ENCODE measurements at places on chromosomes 1 and 21.

DNA sequence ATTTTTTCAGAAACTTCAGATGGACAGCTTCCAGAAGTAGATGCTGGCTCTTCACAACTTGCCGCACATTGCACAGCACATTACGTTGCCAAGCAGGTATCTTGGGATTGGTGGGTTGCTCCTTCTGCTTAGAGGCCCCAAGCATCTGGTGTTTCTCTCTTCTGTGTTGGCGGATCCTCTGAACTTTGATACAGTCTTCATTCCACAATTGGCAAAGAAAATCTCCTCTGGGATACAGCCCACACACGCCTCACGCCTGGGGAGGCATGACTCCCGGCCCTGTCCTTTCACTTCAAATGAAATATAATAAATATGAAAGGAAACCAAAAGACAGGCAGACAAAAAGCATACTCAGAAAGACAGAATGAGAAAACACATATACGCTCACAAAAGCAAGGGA lies 72.3 kb upstream of the PPP2R5A start:
- no peak for DNase-seq

- no peak for DNase-seq
These were observed 3.4 kb downstream of the SEMA6C start for GRCh38 chr1:151143057-151143435.

DNA sequence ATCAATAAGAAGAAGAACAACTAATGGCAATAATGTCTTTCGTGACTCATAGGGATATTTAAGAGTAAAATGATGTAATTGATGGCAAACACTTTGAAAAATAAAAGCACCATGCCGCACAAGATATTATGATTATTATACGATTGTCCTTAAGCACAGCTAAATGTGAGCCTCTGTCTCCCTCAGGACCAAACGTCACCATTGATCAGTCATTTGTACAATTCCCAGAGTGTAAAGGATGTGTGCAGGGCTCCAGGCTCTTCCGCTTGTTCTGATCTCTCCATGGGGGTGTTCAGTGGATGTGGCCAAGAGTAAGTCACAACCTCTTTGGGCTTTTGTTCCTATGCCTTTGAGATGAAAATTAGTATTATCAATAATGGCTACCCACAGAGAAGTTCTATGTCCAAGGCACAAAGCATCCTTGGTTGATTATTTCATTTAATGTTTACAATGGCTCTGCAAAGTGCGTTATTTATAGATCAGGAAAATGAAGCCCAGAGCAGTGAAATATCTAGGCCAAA lies 17.7 kb upstream of the C1orf87 start:
- no peak for DNase-seq

- DNase-seq: peak; percentile 93
These were observed 208.3 kb upstream of the RUNX1 start for GRCh38 chr21:35257413-35257812.

DNA sequence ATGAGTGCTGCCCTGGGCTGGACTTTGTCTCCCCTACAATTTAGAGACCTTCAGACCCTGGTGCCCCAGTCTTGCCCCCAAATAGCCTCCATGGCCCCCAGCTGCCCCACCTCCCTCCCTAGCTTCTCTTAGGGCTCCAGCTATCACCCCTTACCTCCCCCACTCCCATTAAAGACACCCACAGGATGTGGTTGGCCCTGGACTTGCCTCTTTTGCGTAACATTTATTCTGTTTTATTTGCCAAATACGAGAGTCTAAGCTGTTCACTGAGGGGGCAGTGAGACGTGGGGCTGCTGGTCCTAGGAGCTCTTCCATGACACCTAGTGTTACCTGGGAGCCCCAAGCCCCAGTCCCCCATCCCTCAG lies 4.5 kb downstream of the ZC3H12A start:
- no peak for DNase-seq

DNA sequence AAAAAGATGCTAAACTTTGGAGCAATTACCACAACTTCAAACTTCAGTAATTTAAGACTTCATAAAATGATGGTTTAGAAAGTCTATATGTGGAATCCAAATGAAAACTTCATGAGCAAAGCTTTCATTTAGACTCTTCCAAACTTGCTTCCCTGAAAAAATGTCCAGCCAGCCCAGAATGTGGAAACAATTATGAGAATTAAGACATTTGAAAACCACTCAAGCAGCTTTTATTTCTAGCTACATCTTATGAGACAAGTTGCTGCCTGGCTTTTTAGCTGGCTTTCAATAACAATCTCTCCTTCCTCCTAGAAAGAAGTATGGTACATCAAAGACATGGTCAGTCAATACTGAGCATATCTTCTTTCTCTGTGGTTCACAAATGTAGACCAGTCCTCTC lies 21.8 kb downstream of the LPAR3 start:
- DNase-seq: no peak

DNA sequence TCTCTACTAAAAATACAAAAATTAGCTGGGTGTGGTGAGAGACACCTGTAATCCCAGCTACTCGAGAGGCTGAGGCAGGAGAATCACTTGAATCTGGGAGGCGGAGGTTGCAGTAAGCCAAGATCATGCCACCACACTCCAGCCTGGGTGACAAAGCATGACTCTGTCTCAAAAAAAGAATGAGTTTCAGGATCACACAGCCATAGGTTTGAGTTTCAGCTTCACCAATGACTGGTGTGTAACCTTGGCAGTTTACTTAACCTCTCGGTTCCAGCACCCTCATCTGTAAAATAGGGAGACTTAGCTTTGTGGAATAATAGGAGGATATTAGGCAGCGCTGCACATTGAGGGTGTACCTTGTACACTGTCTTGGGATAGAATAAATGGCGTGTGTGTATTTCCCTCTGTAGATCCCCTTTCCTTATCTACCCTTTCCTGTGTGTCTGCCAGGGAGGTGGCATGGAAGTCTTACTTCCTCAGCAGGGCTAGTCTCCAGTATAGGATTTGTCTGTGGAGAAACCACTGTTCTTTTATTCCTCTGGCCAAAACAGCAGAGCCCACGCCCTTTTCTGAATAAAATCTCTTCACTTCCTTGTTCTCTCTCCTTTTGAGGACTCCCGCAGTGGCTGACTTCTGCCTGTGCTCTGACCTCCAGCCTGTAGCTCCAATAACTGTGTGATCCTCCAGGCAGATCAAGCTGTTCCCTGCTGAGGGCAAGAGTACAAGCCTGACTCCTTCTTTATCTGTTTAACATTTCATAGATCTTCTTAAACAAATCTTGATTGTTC lies 90.4 kb downstream of the HHAT start:
- no peak for DNase-seq

DNA sequence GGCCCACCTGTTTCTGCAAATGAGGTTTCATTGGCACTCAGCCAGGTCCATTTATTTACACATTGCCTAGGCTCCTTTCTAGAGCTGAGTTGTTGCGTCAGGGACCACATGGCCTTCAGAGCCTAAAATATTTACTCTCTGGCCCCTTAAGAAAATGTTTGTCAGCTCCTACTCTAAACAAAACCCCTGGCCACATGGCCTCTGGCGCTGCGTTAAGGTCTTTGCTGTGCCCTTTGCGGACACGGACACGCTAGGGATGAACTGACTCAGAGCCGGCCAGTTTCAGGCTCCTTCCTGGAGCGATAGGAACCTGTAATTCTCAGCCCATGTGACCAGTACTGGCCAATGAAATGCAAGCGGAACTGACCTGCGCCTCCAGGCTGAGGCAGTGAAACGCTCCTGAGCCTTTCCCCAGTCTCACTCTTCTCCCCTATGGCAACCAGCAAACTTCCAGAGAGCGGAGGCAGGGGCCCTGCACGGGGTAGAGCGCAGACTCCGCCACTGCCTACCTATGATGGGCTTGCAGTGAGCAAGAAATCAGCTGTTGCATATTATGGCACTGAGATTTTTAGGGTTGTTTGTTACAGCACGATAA lies 160.3 kb downstream of the ETS2 start:
- DNase-seq: no peak

DNA sequence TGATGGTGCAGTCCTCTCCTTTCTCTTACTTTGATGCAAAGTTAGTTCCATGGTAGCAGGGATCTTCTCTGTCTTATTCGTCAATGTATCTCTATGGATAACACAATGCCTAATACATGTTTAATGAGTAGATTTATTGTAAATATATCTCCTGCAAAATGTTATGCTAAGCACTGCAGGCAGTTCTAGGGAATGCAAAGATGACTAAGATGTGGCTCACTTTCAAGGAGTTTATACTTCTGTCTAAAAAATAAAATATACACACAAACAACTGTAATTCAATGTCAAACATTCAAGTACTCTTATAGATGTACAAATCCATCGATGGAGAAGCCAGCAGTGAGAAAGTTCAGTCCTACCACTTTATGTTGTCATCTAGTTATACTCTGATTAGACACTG lies 194.3 kb downstream of the KCTD3 start:
- DNase-seq: no peak

- DNase-seq: no peak
These were observed 381.4 kb upstream of the ZRANB2 start for GRCh38 chr1:71462247-71462646.

GRCh38 chr1:156623946-156624813 lies 5.0 kb downstream of the HAPLN2 start:
- DNase-seq: no peak

GRCh38 chr1:198630863-198631262 lies 8.0 kb upstream of the PTPRC start:
- DNase-seq: no peak
